NCI-H446 (cell line): ENCODE measurements at places on chromosomes 5 and 9.

DNA sequence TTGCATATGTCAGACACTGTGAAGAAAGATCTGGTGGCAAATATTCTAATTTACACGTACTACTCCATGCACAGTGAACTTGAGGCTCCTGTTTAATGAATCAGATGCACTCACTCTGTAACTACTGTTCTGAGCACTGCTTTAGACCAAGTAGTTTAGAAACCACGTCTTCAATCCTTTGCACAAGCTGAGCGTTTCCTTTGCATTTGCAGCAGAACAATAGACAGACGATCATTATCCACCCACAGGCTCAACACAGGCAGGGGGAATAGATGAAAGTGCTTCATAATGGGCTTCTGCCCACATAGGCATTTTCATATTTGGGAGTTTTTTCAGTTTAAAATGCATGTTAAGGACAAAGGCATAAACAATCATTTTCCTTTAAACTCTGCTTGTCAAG, 423.3 kb upstream of the ADAMTS16 start:
- no peak for DNase-seq

DNA sequence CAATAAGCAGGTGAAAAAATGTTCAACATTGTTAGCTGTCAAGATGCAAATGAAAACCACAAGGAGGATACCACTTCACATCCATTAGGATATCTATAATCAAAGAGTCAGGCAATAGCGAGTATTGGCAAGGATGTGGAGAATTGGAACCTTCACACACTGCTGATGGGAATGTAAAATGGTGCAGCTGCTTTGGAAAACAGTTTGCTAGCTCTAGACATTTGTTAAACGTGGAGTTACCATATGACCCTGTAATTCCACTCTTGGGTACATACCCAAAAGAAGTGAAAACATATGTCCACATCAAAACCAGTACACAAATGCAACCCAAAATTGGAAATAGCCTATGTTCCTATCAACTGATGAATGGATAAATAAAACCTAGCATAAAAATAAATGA, 37.4 kb downstream of the SCAMP1 start:
- no peak for DNase-seq

DNA sequence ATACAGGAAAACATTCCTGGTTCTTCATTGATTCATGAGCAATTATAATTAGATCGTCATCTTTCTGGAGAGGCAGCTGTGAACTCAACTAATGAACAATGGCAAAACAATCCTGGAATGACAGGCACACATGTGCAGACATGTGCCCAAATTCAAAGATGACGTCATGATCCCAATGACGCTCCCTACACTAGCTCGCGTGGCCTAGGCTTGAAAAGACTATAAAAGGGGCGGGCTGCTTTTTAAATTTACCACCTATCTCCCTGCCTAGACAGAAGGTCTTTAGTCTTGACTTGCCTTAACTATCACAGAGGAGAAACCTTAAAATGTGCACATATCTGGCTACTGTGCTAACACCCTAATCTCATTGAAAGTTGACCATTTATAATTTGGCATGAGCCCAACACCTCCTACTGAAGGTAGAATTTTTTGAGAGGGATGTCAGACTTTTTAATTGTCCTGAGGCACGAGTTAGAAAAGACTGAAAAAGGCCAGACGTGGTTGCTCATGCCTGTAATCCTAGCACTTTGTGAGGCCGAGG, 88.2 kb downstream of the PRRT1B start:
- no peak for DNase-seq

DNA sequence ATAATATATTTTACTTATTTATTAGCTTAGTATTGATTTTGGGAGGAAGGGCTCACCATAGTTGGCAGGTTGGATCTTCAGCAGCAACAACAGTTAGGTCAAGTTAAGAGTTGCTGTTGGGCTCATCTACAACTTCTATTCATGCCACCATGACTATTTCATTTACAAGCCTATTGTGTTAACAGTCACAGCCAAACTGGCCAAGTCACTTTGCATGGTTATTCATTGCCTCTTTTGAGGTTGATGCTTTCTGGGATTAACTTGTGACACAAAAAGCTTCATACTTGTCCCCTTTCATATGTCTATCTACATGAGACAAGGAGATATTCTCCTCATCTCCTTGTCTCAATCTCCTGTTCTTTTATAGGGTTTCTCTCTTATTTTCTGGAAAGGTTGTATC, 98.3 kb downstream of the WDR70 start:
- DNase-seq: no peak

GRCh38 chr5:15003511-15003920, 131.9 kb upstream of the ANKH start:
- DNase-seq: peak; percentile 82

DNA sequence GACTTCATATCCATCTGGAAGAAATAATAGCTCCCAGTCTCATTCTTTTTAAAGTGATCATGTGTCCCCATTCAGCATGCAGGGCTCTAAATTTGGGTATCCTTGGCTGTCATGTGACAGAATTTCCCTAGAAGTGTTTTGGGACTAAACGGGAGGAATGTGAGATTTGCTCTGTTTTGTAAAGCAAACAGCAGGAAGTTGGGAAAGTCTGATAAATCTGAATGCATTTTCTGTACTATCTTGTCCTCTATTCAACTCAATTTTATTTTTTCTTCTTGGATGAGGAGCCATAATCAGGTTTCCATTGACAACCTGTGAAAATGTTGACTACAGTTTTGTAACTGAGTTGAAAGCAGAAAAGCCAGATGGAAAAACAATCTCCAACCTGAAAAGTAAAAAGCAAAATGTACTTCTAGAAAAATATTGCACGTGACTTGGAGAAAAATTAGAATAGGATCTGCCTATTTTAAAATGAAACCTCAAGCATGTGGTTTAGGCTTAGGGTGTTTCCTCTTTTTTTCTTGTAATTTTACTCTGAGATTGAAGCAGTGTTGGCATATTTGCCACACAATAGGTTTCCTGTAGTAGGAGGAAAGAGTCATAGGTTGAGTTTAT, 76.2 kb upstream of the IL6ST start:
- no peak for DNase-seq

DNA sequence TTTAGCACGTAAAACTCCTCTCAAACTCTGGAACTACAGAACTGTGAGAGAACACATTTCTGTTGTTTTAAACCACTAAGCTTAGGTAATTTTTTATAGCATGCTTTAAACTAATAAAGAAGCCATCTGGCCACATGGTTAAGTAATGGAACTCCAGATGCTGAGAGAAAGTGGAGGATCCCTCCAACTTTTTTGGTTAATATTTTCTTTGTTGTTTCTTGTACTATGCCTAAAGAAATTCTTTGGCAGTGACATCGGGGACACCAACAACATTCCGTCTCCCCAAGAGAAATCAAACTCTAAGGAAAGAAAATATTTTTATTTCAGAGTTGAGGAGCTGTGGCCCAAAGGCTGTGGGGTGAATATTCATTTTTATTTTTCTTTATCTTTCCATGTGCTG, 734.8 kb upstream of the CDH9 start:
- no peak for DNase-seq

DNA sequence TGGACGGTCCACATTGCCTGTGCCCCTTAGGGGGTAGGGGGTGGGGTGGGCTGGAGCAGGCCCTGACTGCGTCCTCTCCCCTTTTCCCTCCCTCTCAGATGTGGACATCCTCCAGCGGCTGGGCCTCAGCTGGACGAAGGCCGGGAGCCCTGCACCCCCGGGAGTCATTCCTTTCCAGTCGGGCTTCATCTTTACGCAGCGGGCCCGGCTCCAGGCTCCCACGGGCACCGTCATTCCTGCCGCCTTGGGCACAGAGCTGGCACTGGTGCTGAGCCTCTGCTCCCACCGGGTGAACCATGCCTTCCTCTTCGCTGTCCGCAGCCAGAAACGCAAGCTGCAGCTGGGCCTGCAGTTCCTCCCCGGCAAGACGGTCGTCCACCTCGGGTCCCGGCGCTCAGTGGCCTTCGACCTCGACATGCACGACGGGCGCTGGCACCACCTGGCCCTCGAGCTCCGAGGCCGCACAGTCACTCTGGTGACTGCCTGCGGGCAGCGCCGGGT, 12.3 kb downstream of the COL27A1 start:
- no peak for DNase-seq

DNA sequence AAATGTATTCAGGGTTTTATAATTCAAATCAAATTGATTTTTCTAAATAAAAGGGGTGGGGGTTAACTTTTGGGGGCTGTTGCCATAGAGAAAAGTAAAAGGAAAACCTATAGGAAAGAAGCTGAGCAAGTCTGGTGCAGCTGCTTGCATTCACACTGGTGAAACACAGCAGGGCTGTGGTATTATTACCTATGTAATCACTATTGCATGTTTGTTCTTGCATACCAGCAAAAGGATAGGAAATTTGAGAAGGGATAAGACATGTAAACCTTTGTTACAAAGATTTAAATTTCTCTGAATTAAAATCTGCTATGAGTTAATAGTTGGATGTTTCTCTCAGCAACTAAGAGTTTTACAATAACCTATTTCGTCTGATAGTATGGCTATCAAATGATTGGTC, 346.7 kb downstream of the EFNA5 start:
- no peak for DNase-seq

GRCh38 chr9:123656565-123656964, 273.4 kb downstream of the DENND1A start:
- DNase-seq: no peak

DNA sequence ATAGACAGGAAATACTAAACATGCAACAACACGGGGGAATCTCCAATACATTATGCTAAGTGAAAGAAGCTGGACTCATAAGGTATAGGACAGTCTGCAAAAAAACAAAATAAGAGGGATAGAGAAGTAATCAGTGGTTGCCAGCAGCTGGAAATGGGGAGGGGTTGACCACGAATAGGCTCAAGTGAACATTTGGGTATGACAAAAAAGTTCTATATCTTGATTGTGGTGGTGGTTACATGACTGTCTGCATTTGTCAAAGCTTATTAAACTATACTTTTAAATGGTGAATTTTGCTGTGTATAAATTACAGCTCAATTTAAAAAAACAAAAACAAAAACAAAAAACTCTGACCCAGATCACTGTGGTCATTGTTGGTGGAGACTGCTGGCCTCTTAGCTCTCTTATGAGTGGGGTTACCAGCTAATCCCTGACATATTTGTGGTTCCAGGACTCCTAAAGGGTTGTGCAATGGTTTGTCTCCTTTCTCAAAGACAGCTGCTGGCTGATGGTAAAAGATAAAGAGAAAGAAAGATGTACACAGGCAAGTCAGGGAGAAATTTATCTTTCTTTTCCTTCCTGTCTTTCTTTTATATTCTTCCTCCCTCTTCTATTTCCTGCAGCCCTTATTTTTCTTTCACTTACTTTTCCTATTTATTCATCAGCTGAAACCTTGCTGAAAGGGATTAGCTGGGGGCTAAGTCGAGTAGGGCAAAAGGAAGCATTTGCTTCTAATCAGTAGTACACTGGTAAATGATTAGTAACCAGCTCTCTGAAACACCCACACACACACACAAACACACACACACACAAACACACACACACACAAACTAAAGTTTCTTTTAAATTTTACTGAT, 42.6 kb upstream of the APC start:
- no peak for DNase-seq

GRCh38 chr9:133080161-133080560, 18.4 kb downstream of the CEL start:
- DNase-seq: no peak

DNA sequence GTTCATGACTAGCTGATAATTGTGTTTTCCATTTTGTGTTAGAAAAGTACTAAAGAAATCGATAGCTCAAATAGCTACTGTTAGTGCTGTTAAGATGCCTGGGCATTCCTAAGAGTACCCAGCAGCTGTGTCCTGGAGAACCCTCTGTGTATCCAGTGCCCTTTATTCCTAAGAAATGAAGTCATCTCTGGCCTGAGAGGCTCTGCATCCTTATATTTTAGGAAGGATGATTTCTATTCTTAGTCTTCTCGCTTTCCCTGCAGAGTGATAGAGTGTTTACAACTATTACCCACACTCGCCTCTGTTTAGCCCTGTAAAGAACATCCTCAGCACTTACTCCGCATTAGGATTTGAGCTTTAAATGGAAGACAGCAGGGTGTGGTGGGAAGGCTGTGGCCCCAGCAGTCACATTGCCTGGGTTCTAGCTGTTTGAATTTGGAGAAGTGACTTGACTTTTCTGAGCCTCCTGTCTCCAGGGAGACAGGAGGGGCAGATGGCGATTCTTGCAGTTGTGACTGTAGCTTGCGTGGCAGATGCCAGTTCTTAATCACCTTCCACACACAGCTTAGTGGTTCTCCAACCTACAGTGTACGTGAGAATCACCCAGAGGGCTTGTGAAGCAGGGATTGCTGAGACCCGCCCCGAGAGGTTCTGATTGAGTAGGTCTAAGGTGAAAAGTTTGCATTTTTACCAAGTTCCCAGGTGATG, 177.2 kb upstream of the PITX1 start:
- peak; percentile 7 for DNase-seq

DNA sequence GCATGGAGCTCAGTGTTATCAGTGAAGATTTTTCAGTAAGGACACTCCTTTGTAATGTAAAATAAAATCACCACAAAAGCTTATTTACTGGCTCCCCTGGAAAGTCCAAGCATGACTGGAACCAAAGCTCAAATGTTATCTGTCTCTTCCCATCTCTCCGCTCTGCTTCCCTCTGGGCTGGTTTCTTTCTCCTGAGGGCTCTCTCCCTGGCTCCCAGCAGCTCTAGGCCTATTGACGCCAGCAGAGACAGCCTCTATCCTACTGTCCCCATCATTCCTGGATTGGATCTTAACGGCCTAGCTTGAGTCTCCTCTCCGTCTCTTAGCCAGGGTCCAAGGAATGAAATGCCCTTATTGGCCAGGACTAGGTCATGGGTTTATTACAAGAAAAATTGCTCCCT, 86.1 kb downstream of the TMEM167A start:
- no peak for DNase-seq

- DNase-seq: no peak
Observed at GRCh38 chr5:56323505-56323904, 90.4 kb upstream of the ANKRD55 start.

DNA sequence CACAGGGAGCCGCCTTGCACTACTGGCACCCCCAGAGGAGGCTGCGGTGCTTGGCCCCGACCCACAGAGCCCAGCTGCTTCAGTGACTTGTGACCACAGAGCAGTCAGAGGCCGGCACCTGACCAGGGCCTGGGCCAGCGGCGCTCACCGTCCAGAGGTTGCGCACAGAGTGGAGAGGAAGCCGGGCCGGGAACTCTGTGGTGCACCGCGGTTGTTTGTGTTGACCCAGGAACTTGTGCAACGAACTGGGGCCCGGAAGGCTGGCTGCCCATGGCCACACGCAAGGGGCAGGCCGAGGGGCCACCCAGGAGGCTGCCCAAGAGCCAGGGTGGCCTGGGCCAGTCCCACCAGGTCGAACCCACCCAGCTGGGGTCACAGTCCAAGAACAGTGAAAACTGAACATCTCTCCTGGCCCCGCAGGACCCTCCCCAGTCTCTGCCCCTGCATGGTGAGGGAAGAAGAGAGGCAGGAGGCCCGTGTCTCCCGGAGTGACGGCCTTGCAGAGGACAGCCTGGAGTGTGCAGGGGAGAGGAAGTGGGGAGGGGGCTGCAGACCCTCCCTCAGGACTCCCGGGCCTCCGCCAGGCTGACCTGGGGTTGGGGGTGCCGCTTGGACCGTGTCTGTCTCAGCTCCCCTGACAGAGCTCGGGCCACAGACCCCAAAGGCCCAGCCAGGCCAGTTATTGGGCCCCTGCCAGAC, 42.8 kb upstream of the EGFL7 start:
- no peak for DNase-seq

GRCh38 chr5:119083679-119084078, 12.8 kb downstream of the DMXL1 start:
- DNase-seq: no peak
